Activated CD8-positive, alpha-beta memory T cell treated with anti-CD3 and anti-CD28 coated beads for 1 hour (primary cell): ENCODE measurements at places on chromosomes 3 and 15.

DNA sequence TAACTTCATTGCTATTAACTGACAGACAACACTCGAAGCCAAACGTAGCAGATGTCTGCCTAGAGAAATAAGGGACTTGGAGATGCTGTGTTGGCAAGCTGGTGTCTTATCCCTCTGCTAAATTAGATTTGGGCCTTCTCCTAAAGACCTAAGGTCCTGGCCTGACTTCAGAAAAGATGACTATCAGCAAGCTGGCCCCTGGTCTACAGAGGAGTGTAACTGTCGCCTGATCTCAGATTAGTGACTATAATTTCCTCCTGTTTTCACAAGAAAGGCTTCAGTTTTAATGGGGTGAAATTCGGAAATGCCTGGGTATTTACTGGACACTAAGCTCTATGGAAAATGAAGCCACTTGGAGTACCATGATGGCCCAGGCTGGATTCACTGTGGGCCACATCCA, 53.1 kb upstream of the SLC7A14 start:
- DNase-seq = no peak

DNA sequence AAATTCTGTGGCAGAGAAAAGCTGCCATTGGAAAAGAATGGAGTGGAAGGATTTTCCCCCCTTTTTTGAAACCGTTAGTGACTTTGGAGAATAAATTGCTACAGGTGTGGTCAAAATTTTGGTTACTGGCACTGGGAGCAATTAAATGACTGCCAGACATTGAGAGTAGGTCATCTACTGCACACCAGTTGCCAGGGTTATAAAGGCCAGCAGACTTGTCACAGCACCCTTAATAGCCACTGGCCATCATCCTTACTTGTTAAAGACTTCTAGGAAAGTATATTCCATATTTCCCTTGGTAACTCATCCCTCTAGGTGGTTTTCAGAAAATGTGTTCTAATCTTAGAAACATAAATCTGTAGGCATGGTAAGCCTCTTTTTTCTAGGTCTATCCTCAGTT, 8.0 kb downstream of the PIK3CA start:
- no peak for DNase-seq

DNA sequence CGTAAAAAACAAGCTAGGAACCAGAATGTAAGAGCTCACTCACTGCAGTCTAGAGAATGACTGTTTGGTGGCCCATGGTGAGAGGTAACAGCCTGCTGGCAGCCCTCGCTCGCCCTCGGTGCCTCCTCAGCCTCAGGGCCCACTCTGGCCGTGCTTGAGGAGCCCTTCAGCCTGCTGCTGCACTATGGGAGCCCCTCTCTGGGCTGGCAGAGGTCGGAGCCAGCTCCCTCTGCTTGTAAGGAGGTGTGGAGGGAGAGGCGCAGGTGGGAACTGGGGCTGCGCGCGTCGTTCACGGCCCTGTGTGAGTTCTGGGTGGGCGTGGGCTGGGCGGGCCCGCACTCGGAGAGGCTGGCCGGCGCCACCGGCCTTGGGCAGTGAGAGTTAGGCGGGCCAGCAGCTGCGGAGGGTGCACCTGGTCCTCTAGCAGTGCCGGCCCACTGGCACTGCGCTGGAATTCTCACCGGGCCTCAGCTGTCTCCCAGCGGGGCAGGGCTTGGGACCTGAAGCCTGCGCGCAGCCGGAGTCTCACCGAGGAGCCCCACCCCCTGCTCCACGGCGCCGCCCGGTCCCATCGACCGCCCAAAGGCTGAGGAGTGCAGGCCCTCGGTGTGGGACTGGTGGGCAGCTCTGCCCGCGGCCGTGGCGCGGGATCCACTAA, 420.6 kb downstream of the RBMS3 start:
- no peak for DNase-seq

GRCh38 chr3:144754076-144754783, 782.6 kb downstream of the DIPK2A start:
- no peak for DNase-seq

DNA sequence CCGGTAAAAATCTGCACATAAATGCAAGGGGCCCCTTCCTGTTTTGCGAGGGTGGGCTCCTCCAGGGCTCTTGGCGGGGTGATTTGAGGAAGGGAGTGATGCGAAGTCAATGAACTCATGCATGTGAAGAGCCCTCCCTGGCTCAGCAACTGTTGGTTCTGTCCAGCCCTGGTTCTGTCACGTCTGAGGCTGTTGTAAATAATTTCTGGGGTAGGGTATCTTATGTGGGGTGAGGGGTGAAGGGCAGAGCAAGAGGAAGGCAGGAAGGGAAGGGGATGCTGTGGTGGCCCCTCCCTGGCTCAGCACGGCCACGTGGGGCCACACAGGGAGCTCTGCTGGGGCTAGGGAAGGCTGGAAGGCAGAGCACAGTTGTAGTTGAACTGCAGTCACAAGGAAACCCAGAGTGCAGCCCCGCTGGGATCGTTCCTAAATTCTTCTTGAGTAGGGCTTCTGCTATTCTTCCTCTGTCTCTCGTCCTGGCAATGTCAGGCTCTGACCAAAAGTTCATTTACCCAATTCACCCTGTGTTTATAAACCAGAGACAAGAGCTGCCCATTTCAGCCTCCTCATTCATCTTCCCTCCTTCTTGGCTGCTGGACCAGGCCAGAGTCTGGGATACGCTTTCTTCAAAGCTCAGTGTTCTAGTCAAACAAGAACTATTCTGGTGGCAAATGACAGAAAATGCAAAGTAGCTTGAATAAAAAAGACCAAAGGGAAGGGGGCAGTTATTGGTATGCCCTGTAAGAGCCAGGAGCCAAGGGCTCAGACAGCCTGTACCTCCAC, 14.8 kb upstream of the TOPBP1 start:
- no peak for DNase-seq

DNA sequence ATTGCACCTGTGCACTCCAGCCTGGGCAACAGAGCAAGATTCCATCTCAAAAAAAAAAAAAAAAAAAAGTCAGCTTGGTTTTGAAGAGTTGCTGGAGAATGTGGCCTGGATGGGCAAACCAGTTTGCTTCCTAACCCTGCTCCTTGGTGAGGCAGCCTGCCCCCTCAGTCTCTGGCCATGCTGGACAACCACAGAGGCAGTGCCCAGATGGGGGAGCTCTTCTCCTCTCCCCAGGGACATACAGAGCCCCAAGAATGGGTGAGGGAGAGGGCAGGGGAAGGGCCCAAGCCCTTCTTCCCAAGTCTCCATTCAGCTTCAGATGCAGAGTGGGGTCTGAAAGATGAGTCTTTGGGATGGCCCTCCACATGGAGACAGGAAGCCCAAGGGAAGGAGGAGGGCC, 27.9 kb downstream of the CD276 start:
- DNase-seq = no peak

DNA sequence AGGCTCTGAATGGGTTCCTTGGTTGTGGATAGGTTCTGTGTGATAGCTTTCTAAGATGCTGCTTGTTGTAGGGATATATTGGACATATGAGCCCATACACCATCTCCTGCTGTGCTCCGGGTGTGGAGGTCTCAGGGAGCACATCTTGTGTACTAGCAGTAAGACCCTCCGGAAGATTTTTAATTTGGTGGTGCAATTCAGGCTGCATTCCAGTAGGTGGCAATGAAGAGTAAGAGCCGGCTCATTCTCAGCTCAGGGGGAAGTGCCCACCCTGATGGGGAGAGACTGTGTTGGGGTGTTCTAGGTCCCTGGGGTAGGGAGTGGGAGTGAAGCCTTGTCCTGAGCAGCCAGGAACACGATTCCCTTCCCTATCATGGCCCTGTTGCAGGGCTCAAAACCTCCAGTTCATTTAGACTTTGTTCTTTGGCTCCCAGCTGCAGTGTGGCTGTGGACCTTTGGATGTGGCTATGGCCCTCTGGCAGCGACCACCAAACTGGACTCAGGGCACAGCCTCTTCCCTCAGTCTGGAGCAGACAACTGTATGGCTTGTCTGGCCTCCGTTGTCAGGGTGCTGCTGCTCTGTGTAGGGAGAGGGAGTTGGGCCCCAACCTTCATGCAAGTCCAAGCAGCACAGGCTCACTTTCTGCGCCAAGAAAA, 104.7 kb downstream of the UNC13C start:
- DNase-seq = no peak

GRCh38 chr3:51340013-51340829, 44.9 kb upstream of the MANF start:
- no peak for DNase-seq

GRCh38 chr3:31234145-31234544, 298.6 kb upstream of the STT3B start:
- no peak for DNase-seq

DNA sequence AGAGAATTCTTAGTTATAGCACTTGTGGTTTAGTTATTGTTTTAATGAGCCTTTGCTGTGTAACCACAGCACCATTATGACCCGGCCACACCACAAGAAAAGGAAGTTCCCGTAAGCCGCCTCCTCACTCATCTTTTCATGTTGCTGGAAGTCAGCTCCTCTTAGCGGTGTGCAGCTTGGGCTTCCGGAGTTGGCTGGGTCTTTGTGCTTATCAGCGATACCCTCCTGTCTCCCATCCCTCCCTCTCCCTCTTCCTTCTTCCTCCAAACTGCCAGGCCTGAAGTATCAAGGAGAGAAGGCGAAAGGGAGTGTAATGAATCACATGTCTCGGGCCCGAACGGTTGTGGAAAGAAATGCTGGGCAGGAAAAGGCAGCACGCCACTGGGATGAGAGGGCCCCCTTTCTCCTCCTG, 353.5 kb downstream of the MCTP2 start:
- DNase-seq = no peak

DNA sequence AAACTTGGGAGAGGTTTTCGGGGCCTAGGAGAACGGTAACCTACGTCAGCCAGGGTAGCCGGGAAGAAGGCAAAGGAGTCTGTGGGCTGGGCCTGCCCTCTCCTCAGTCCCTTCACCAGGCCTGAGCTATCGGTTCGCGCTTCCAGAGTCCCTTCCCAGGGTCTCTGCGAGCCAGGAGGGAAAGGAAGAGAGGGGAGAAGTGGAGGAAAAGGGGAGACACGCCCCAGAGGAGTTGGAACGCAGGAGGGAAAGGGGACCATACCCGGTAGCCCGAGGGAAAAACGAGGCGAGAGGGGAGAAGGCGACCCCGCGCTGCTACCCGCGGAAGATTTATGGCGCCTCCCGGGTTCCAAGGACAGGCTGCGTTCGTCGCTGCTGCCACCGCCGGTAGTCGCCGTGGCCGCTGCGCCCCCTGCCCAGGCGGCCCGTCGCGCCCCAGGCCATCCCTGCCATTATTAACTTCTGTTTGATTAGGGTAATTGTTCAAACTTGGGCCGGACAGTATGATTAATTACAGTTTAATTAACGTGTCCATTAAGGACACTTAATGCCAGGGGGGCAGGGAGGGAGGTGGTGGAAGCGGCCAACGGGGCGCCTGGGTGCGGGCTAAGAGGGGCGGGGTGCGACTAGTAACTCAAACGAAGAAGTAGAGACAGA, 3.4 kb upstream of the SKOR1 start:
- no peak for DNase-seq

GRCh38 chr15:23083115-23083514, 43.7 kb upstream of the TUBGCP5 start:
- no peak for DNase-seq

DNA sequence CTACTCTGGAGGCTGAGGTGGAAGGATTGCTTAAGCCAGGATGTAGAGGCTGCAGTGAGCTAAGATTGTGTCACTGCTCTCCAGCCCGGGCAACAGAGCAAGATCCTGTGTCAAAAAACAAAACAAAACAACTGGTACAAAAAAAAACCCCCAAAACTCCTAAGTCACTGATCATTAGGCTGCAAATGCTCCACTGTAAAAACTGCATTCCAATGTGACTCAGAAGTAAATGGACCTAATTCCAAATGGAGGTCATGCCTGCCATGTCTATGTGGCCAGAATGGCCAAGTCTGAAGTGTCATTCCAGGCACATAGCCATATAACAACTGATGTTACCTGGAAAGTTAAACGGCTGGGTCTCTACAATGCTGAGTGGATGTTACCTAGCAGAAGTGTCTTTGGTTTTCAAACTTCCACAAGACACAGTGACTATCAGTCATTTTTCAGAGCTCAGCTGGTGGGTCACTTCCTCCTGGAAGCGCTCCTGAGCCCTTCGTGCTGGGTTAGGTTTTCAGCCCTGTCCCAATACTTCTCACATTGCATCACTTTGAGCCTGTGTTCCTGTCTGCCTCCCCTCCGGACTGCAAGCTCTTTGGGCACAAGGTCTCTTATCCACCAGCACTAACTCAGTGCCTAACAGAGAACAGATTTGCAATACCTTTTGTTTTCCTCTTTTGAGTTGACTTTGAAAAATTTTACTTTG, 10.6 kb downstream of the FSTL1 start:
- DNase-seq = no peak

DNA sequence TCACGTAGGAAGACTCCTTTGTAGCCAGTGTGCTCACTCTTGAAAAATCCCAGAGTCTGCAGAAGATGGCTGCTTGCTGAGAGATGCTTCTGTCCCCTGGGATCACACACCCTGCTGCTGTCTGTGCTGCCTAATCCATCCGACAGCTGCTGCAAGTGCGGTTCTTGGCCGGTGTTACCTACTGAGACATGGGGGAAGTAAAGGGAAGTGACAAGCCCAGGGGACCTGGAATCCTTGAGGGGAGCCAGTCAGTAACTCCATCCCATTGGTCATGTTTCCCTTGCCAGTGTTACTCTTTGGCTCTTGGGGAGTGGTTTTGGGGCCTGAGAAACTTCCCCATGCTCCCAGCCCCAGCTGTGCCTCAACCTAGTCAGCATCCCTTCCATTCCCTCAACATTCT, 8.3 kb upstream of the CPNE9 start:
- DNase-seq = no peak
